ENCODE measurements at places on chromosomes 5 and 9. TPM values are rescaled to one million over a fixed set of nuclear protein-coding genes. Genes with fewer than 3 reads are reported as not detected.

LRRC70 gene
- total RNA-seq, result 2.1 TPM

PLPPR1 gene
- not detected for total RNA-seq

DNA sequence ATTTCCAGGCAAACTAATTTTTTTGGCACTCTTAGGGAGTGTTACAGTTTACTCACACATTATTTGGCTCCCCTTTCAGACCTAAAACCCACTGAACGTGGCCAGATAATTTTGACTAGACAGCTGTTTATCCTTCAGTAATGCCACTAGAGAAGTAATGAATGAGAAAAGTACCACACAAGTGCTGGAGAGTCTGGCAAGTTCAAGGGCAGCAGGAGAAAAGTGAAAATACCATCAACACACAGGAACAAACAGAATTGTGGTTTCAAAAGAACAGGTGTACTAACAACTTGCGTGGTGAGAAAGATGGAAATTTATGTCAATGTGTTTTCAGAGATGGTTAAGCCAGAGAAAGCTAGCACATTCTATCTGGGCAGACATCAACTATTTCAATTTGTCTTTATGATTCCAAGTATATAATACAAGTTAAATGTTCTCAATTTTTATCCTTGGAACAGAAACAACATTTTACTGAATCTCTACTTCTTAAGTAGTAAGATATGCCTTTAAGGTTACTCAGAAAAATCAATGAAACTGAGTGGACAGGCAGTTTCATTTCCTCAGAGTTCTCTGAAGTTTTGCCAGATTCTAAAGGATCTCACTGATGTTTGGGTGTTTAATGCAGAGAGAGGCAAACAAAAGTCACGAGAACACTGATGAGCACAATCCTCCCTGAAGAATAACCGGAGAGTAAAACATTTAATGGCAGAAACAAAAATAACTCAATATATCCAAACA lies 91.0 kb downstream of the ARSB start:
- DNase-seq, result no peak

GRCh38 chr5:179777456-179777855 lies 16.3 kb upstream of the LTC4S start:
- DNase-seq, result no peak

DNA sequence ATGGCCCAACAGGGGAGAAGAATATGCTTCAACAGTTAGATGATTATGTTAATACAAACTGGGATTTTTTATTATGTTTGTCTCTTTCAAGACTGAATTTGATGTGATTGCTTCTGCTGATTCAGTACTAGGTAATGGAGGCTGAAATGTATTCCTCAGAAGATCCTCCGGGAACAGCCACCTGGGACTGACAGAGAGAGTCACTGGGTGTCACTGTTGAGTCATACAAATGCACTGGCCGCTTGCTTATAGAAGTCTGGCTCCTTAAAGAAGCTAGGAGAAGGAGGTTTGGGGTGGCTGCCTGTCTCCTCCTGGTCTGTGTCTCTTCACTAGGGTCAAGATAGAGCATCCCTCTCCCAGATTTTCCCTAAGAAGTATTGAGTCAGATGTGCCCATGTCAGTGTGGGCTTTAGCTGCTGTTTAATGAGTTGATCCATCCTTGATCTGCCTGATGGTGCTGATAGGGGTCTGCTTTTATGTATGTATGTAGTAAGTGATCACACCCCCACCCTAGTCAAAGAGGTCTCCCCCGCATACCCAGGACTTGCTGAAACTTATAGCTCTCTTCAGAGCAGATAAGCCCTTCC lies 773.4 kb downstream of the BRINP1 start:
- no peak for DNase-seq

GRCh38 chr5:87048156-87048555 lies 219.5 kb upstream of the RASA1 start:
- DNase-seq, result no peak

TLX3 gene
- total RNA-seq, result not detected

GRCh38 chr9:69719367-69719766 lies 40.4 kb downstream of the PTAR1 start:
- no peak for DNase-seq

DNA sequence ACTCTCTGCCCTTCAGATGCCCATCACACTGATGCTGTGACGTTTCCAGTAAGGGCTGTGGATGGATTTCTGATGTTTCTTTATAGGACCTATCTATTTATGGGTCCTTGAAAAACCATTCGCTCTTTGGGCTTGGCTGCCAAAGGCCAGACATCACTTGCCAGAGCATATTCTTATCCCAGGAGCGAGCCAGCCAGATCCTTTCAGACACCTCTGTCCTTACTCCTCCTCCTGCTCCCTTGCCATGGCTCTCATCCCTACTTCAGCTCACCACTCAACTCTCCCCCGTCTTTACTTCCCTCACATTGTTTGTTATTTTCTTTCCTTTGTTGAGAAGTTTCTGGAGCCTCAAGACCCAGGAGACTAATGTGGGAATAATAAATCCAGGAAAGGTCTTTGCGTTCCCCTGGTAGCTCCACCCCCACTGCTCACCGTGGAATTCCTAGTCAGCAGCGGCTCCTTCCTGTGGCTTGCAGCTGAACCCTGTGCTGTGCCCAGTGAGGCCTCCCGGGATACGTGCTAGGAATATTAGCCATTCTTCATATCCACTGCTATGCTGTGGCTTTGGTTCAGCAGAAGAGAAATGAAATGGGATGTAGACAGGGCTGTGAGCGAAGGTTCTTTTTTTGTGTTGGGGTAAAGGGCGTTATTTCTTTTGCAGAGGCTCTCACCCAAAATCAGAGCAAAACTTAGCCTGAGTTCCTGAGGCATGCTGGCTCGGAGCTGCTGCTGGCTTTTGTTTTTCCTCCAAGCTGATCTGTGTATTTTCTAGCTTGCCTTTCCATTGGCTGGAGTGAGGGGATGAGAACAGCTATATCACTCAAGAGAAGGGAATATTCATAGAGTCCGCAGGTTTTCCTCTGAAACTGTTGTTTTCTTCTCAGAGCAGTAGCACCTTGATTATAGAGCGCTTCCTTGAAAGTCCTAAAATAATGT lies 171.1 kb downstream of the SAXO1 start:
- peak; percentile 49 for DNase-seq

- no peak for DNase-seq
These were observed 366.9 kb upstream of the NUDT12 start for GRCh38 chr5:103929338-103930013.

DNA sequence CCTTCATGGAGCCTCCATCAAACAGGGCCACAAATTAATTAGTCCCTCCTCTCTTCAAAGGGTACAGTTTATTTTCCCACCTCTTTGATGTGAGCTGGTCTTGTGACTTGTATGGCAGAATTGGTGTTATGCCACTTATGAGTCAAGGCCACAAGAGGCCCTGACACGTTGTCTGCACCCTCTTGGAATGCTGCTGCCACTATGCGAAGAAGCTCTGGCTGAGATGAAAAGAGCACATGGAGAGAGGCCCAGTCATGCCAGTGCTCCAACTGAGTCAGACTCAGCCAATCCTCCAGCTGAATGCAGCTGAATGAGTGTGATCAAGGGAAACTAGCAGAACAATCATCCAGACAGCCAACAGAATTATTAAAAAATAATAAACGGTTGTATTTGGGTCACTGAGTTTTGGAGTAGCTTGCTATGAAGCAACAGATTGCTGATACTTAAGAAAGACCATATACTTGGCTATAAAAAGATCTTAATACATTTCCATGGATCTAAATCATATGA lies 128.3 kb downstream of the MARCHF11 start:
- no peak for DNase-seq

DNA sequence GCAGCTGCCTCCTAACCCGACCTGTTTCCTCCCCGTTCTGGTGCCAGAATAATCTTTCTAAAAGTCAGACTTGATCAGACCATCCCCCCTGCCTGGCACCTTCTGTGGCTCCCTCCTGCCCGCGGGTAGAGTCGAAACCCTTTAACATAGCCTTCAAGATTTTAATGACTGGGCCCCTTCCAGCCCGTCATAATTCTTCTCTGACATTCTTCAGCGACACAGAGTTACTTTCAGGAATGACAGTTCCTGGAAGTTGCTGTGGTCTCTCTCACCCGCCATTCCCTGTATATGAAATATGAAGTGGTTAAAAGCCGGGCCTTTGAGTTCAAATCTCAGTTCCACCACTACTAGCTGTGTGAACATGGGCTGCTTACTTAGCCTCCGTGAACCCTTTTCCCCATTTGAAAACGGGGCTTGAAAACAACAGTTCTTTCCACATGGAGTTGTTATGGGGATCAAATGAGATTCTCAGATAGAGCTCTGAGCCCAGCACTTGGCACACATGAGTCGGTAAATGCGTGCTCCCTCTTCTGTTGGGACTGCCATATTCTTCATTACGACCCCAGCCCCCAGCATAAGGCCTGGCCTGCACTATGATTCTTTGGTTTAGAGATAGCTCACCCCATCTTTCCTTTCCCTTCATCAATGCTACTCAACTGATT lies 737 bp downstream of the NANS start:
- DNase-seq, result no peak

DAB2 gene
- total RNA-seq, result 24.3 TPM

DNA sequence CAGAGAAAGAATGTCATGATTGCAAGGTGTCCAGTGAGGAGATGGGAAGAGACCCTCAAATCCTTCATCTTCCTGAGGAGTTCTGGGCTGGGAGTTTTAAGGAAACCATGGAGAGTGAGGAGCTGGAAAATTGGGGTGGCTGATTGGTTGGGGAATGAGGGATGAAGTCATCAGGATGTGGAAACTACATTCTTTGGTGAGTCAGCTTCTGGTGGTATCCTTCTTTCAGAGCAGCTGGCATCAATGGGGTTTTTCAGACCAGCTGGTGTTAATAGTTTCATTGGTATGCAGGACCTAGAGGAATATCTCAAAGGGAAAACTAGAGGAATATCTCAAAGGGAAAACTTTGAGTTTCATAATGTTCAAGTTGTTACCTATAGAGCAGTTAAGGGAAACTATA lies 45.2 kb downstream of the RNF180 start:
- DNase-seq, result no peak

SPINK7 gene
- total RNA-seq, result not detected

- no peak for DNase-seq
These were observed 297.0 kb downstream of the EFNA5 start for GRCh38 chr5:107373549-107374263.

DNA sequence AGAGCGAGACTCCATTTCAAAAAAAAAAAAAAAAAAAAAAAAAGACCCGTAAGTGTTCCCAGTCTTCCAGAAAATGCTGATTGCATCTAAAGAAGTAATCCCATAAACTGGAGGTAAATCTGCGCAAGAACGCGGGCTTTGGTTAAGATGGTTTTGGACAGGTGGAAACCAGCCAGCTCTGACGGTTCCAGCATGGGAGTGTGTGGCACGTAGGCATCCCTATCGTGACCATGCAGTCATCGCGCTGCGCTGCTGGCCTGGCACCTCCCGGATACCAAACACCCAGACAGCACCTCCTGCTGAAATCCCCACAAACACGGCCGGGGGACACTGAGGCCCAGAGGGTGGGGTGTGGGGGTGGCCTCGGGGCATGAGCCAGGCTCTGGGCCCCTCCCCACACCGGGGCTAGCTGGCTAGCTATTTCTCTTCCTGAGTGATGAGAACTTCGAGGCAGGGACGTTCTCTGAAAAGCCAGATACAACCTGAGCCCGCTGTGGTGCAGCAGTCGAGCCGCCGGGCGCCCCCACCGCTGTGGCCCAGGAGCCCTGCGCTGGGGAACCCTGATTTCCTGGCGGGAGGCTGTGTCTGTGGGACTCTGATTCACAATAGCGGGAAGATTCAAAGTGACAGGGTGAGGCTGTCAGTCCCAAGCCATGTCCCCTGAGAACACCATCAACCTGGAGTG lies 32.2 kb upstream of the NOTCH1 start:
- DNase-seq, result peak; percentile 52

CARD9 gene
- total RNA-seq, result 2.1 TPM

DNA sequence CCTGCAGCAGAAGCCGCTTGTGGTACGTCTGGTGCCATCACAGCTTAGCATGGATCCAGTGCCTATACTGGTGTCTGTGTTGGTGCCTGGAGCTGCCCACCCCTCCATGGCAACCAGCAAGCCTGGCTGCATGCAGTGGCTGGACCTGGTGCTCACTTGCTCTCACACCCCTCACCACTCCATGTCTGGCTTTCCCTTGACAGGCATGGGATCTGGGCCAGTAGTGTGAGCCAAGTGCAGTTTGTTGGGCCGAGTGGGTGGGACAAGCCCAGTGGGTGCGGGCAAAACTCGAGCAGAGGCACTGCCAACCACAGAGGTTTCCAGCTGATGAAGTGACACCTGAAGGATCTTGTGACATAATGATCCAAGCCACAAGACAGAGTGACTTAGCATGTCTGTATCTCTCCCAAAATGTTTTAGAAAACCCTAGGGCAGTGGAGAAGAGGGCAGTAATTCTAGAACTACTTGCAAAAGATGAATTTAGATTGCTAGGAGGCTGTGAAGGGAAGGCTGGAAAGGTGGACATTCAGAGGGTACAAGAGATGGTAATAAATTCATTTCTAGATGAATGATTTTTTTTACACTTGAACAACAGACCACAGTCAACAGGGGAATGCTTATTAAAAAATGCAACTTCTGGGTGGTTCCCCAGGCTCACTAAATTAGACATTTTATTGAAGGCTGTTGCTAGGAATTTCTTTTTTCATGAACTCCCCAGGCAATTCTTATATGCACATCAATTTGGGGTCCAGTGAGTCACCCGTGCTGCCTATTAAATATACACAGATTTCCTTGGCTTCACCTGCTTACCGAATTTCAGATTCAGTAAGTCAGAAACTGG lies 660.3 kb downstream of the TLR4 start:
- DNase-seq, result peak; percentile 43

DNA sequence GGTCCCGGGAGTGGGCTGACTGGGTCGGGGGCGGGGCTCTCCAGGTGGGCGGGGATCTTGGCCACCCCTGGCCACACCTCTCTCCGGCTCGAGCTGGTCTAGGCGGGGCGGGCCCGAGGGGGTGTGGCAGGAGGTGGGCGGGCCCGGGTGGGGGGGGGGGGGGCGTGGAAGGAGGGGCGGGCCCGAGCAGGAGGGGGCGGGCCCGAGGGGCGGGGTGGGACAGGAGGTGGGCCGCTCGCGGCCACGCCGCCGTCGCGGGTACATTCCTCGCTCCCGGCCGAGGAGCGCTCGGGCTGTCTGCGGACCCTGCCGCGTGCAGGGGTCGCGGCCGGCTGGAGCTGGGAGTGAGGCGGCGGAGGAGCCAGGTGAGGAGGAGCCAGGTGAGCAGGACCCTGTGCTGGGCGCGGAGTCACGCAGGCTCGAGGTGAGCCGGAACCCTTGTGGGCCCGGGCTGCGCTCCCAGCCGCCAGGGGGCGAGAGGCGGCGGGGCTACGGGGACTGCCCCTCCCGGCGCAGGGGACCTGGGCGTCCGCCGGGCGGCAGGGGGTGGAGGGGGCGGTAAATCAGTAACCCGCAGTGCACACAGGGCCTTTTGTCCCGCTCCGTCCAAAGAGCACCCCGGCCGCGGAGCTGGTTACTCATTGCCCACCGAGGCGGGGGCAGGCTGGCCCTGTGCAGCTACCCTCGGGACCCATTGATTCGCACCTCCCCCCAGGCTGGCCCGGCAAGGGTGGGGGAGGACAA lies at the start of gene FGFR4:
TSS of gene FGFR4 (plus strand) at position 262 of the 744 bp plus-strand sequence. CDS start 2,688 bp downstream, outside the sequence.
- DNase-seq, result peak; percentile 83

PCDHGB2 gene
- total RNA-seq, result 3.5 TPM

SLC6A18 gene
- not detected for total RNA-seq

GRCh38 chr9:93325307-93326035 lies 126.0 kb upstream of the FAM120A start:
- DNase-seq, result no peak

GRCh38 chr5:94057217-94057616 lies 315.8 kb upstream of the POU5F2 start:
- DNase-seq, result no peak
